ENCODE measurements at places on chromosomes 13 and 19.

- DNase-seq: no peak
Measured at GRCh38 chr19:8494158-8494557, 8.3 kb downstream of the PRAM1 start.

GRCh38 chr13:99197117-99197651, 3.5 kb upstream of the UBAC2 start:
- DNase-seq: no peak

- peak; percentile 10 for DNase-seq
Measured at GRCh38 chr13:30904043-30904442, 2.0 kb upstream of the MEDAG start.

DNA sequence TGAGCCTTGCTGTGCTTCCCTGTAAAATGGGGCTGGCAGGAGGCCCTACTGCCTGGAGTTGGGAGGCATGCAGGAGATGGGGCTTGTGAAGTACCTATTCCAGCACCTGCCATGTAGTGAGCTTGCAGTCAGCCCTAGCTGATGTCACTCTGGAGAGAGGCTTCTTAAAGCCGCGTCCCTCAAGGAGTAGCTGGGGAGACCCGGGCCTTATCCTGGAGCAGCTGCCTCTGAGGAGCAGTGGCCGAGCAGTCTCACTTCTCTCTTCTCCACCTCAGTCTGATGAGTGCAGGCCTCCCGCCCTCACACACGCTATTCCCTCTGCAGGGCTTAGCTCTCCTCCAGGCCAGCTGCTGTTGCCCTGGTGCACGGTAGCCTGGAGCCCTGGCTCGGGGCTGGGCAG, 18.0 kb downstream of the CLASRP start:
- no peak for DNase-seq

GRCh38 chr13:44493213-44493812, 82.8 kb downstream of the TSC22D1 start:
- no peak for DNase-seq

DNA sequence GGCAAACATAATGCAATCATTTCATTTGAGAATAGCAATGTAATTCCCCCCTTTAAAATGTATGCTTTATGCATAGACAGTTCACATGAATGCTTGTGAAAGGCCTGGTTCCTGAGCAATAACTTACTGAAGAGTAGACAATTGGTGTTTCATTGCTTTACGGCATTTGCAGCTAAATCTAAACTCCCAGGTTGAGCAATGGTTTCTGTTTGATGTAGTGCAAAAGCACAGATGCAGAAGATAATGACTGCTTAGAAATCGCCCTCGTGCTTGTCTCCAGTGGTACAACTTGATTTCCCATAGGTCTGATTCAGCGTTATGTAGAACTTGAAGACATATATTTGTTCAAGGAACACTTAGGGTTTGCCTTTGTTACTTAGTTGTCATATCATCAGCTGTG, 1018.3 kb downstream of the DIAPH3 start:
- DNase-seq: no peak

GRCh38 chr13:49271264-49271663, 23.5 kb downstream of the CDADC1 start:
- no peak for DNase-seq

DNA sequence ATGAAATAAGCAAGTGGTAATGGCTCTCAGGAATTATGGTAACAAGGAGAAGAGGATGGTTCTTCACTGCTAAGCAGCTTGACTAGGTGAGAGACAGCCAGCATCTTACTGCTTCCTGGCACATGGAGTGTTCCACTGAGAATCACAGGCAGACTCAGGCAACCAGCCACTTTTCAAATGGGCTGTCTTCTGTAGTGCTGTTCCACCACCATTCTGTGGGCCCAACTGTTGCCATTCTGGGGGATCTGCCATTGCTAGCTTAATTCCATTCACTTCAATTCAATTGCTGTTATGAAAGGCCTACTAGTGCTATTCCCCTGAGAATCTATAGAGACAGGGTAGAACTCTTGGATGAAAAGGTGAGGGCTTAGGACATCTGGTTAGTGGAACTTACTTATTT, 341.9 kb downstream of the KCNRG start:
- no peak for DNase-seq

DNA sequence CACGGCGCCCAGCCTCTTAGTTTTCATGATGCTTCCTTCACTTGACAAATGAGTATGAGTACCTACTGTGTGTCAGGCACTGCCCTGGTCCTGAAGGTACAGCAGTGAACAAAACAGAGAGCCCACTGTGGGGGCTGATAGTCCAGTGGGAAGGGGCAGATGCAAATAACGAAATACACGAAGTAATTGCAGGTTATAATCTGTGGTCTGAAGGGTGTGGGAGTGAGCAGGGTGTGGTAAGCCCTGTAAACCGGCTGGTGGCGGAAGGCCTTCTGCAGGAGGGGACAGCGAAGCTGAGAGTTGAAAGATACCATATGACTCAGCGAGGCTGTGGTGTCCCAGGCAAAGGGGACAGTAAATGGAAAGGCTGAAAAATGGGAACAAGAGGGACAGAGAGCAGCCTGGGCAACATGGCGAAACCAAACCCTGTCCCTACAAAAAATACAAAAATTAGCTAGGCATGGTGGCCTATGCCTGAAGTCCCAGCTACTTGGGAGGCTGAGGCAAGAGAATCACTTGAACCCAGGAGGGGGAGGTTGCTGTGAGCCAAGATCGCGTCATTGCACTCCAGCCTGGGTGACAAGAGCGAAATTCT, 60.5 kb downstream of the MAP4K1 start:
- DNase-seq: no peak

DNA sequence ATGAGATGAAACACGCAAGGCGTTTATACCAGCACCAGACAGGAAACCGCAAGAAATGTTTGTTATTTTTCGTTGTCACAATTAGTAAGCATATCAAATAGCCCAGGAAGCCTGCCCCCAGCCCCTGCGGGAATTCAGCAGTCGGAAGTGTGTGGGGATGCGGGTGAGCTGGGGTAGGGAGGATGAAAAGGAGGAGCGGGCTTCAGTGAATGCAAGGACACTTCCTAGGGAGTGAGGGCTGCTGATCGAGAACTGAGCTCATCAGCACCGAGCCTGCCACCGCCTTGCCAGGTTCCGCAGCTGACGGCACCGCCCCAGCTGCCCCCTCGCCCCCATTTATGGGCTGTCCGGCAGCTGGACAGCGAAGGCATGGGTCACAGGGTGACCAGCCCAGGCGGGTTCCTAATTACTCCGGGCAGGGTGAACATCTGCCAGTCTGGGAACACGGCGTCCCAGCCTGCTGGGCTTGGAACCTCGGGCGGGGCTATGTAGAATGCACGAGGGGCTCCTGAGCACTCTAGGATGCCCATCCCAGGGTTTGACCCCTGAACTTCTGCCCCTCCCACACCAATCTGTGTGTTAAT, 1.6 kb upstream of the BEST2 start:
- DNase-seq: no peak

- peak; percentile 25 for DNase-seq
Measured at GRCh38 chr13:39913928-39914327, 258.5 kb downstream of the COG6 start.

GRCh38 chr13:61901946-61902541, 486.4 kb upstream of the PCDH20 start:
- DNase-seq: no peak

DNA sequence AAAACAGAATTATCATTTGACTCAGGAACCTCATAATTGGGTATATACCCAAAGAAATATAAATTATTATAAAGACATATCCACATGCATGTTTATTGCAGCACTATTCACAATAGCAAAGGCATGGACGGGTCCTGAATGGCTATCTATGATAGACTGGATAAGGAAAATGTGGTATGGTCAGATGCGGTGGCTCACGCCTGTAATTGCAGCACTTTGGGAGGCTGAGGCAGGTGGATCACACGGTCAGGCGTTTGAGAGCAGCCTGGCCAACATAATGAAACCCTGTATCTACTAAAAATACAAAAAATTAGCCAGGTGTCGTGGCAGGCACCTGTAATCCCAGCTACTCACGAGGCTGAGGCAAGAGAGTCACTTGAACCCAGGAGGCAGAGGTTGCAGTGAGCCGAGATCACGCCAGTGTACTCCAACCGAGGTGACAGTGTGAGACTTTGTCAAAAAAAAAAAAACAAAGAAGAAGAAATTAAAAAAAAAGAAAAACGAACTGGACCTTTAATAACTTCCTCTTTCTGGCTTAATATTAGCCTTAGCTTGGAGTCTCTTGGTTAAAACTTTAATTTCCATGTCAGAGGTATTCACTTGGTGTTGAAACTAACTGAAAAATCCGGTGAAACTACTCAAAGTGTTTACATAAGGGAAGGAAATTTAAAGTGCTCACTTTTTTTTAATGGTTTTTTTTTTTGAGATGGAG, 104.4 kb downstream of the ZNF486 start:
- no peak for DNase-seq

DNA sequence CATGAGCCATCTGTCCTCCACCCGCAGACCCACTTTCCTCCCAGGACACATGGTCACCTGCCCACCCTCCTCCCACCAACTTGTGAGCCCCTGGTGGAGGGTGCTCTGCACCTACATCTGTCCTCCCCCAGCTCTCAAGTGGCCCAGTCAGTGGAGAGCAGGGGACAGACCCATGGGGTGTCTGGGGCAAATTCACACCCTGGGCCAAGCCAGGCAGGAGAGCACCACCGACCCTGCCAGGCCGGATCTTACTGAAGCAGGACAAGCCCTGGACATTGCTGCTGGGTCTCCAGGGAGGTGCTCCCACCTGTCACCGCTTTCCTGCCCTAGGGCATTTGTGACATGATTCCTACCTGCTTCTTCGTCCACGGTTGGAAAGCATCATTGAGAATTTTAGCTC, 221.6 kb downstream of the TUBA3C start:
- DNase-seq: no peak

DNA sequence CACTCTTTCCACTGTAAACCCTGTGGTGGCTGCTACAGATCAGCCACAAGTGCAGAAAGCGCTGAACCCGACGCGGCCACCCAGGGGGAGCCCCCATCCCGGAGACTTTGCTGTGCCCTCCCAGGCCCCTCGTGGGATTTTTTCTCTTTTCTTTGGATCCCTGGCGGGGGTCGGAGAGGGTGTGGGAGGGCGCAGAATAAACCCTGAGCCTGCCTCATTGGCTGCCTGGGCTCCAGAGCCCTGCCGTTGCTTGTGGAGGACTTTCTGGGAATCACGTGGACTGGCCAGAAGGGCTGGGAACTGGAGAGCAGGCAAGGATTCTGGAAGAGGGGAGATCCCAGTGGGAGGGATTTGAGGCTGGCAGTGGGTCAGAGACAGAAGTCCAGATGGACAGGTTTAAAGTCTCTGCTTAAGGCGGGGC, 24.9 kb downstream of the GADD45B start:
- no peak for DNase-seq

DNA sequence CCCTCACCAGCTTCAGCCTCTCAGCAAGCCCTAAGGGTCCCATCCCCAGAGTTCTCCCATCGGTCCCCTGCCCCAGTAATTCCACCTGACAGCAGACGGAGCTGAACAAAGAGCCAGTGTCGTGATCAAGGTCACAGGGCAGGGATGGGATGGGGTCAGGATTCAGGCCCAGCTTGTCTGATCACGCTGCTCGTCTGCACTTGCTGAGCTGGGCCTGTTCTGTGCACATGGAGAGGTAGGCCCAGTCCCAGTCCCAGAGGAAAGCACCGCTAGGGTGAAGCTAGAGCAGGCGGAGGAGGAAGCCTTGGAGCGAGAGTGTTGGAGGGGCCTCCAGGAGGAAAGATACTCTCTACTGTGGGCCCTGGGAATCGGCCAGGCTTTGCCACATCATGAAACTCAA, 7.1 kb upstream of the RBM42 start:
- DNase-seq: no peak

GRCh38 chr13:60032851-60033250, 130.9 kb downstream of the DIAPH3 start:
- no peak for DNase-seq

DNA sequence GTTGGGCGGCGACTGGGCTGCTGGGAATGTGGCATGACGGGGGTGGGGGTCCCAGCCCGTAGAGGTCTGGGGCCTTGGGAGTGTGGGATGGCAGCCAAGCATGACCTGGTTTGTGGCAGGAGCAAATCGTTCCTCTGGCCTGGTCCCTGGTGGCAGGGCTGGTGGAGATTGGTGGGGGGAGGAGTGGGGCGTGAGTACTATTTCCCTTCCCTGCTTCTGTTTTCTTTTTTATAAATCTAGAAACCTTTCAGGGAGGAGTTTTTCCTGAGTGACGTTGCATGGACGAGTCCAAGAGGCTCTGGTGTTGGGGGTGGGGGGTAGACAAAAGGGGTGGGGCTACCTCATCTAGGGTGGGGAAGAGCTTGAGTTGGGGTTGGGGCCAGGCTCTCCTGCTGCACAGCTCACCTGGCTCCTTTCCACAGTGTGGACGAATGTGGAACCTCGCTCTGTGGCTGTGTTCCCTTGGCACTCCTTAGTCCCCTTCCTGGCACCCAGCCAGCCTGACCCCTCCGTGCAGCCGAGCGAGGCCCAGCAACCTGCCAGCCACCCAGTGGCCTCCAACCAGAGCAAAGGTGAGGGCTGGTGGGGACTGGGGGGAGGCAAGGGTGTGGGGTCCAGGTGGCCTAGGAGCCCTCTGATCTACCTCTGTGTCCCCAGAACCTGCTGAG, 15.4 kb upstream of the PRR19 start:
- DNase-seq: no peak

GRCh38 chr19:29836409-29836825, 24.6 kb downstream of the CCNE1 start:
- no peak for DNase-seq

DNA sequence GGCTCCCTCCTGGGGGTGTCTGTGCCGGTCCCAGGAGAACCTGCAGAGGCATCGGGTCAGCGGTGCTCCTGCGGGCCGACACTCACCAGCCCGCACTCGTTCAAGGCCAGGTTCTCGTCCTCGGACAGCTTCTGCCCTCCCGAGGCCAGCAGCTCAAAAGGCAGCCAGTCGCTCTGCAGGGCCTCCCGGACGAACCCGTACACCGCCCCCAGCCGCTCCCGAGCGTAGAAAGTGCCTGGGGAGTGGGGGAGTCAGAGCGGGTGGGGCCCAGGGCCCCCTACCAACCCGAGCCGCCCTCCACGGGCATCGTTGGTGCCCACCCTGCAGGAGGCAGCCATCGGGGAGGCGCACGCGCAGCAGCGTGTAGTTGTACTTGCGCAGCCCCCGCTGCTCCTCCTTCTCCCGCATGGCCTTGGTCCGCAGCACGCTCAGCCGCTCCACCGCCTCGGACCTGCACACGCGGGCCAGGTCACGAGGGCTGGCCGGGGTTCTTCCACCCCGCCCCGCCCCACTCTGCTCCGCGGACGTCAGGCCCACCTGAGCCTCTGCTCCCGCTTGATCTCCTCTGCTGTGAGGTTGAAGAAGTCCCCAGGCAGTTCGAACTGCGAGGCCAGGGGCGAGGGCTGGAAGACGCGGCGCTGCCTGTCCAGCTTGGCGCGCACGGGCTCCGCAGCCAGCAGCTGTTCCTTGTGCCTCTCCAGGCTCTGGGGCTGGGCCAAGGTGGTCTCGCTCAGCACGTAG, 11.5 kb downstream of the UBXN6 start:
- DNase-seq: no peak

- DNase-seq: no peak
Measured at GRCh38 chr13:25215253-25215575, 43.1 kb upstream of the AMER2 start.

GRCh38 chr19:11279505-11280236, 16.3 kb upstream of the TSPAN16 start:
- no peak for DNase-seq

DNA sequence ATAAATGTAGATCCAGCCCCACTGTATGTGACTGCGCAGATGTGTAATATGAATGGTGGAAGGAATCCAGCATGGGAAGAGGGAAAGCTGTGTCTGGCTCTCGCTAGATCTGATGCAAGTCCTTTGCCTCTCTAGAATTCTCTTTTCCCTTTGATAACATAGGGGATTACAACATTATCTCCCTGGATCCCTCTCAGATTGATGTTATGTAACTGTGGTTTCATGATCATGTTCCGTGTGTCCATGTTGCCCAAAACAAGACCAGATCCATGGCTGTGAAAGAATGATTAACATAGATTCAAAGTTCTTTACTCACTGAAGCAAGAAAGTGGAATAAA, 184.0 kb upstream of the UBL3 start:
- peak; percentile 37 for DNase-seq

All from foreskin fibroblast (primary cell).